ENCODE measurements at places on chromosomes 13 and 19.

- no peak for DNase-seq
Observed at GRCh38 chr13:98681049-98681448, 71.4 kb downstream of the SLC15A1 start.

DNA sequence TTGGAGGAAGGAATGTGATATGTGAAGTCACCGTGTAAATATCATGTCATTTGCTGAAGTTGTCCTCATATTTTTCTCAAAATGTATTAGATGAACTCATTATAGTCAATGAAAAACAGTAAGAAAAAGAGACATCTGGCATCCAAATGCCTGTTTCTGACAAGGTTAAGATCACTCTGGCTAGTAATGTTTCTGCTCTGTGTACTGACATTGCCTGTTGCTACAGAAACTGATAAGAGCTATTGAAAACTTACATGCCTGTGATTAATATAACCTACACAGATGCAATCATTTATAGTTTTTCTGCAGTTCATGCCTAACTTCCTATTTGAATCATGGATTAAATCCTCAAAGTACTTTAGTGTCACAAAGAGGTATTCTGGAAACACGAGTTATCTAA is 249.8 kb downstream of the NBEA start:
- DNase-seq, result no peak

DNA sequence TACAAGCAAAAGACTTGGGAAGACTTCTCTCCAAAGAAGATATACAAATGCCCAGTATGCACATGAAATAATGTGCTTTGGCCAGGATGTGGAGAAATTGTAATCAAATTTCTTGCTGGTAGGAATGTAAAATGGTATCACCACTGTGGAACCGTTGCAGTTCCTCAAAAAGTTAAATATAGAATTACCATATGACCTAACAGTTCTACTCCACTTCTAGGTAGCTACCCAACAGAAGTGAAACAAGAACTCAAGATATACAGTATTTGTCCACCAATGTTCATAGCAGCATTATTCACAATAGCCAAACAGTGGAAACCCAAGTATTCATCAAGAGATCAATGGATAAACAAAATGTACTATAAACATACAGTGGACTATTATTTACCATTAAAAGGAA is 95.0 kb upstream of the KLF5 start:
- DNase-seq, result no peak

- DNase-seq, result no peak
Observed at GRCh38 chr19:46697204-46697960, 19.5 kb downstream of the PRKD2 start.

DNA sequence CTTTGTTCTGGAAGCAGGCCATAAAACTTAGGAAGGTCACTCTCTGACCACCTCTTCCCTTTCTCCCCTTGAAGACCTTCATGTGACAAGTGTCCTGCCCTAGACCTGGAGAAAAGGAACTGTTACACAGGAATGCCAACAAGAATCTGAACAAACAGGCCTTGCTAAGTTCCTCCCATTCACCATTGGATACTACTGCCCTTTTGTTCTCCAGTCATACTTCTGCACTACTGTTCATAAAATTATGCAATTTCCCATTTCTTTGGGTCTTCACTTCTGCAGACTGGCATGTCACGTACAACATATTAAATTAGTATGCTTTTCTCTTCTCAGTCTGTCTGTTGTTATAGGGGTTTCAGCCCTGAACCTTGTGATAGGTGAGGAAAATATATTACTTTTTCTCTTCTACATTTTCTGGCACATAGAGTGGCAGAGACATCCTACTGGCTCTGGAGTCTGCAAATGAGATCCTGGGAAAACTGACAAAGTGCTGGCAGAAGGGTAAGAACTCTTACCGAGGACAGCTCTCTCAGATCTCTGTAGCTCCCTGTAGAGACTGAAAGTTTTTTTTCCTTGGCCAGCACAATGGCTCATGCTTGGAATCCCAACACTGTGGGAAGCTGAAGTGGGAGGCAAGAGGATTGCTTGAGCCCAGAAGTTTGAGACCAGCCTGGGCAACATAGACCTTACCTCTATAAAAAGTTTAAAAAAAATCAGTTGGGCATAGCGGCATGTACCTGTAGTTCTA is 87.6 kb upstream of the SPRY2 start:
- no peak for DNase-seq

GRCh38 chr19:12953799-12954611 is 3.0 kb downstream of the GADD45GIP1 start:
- DNase-seq, result no peak

DNA sequence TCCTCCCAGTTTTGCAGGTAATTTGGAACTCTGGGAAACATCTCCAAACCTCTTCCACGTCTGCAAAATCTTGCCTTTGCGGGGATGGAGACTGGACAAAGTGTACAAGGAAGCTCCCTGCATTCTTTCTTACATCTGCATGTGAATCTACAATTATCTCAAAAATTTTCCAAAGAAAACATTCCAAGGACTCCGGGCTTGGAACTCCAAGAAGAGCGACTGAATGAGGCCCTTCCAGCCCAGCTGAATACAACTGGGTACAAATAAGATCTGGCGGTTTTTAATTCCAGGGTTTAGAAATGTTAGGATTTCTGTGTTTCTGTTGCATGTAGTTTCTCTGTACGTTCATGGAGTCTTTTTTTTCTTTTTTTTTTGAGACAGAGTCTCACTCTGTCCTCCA is 28.5 kb downstream of the EXOC3L2 start:
- no peak for DNase-seq

DNA sequence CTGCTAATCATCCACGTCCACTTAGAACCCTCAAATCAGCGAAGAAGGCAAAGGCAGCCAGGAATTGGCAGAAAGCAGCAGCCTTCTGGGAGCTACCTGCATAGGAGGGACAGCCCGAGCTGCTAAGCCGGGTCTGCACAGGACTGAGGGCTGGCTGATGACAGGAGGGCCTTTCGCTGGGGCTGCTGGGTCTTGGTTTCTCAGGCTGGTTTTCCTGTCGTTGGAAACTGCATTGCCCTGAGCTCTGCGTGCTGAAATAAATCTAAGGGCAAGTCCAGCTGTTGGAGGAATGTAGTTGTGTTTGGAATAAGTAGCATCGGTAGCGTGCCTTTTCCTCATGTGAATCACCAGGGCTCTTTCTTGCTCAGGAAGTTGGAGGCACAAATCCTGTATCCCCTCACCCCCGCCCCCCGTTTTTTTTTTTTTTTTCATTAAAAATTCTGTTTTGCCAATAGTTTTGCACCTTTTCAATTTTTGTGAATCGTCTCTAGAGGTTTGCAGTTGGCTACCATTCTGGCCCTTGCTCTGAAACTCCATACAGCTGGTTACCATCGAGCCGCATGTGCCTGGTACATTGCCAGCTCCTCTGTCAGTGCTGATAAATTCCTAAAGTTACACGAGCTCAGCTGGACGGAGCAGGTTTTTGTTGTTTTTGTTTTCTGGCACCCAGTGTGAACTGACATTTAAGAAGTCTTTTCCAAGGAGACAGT is 193.9 kb upstream of the RNF113B start:
- DNase-seq, result no peak

Measured in activated CD8-positive, alpha-beta memory T cell treated with anti-CD3 and anti-CD28 coated beads, Interleukin-2, amount 50 U/mL, for 4 hours (primary cell).